GM04504 (cell line): ENCODE measurements at places on chromosomes 7 and 10.

GRCh38 chr10:97046456-97047082, 139.2 kb downstream of the SLIT1 start:
- no peak for DNase-seq

- no peak for DNase-seq
These were observed 53.9 kb upstream of the RAB18 start for GRCh38 chr10:27450225-27450624.

DNA sequence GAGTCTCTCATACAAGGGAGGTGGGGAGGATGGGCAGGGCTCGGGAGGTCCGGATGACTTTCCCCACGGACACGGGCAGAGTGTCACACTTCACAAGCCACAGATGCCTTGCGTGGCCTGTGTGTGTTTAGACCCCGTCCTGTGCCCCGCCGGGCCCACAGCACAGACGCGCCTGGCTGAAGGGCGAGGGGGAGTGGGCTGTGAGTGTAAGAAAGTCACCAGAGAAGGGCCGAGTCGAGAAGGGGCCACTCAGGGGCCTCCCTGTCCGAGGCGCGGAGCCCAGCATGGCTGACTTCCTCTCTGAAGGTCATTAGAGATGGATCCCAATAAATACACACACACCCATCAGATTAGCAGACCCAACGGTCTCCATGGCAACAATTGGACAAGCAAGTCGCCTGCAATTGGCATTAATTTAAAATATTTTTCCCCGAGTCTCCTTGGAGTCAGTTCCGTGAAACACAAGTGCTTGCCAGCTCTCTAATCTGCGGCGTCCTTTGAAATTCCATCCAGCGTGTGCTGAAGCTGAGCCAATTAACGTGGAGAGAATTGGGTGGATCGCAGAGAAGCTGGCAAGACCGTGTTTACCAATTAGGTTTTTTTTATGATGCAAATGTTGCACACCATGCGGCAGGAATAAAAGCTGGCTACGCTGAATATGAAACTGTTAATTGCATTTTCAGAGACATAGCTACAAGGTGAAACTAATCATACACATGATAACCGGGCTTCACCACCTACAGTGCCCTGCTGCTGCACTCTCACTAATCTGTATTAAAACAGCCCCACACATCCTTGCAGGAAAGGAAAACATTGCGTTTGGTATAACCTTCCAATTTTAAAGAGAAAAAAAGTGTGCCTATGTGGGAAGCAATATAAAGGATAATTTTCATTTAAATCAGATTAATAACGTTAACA, 571.2 kb downstream of the PTPRN2 start:
- DNase-seq, result no peak

DNA sequence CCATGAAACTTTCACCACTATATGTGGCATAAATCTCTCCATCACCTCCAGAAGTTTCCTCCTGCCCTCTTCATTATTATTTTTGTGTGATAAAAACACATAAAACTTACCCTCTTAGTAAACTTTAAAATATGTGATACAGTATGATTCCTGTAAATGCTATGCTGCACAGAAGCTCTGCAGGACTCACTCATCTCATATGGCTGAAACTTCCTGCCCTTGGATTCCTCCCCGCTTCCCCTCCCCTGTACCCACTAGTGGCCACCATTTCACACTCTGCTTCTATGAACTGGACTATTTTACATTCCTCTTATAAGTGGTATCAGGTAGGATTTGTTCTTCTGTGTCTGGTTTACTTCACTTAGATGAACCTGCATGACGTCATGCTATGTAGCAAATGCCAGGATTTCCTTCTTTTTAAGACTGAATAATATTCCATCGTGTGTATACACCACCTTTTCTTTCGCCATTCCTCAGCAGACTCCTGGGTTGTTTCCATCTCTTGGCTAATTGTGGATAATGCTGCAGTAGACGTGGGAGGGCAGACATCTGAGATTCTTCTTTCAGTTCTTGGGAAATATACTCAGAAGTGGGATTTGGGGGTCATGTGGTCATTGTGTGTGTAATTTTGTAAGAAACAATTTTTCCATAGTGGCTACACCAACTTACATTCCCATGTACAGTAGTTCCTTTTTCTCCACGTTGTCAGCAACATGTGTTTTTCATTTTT, 335.2 kb downstream of the SDK1 start:
- no peak for DNase-seq

DNA sequence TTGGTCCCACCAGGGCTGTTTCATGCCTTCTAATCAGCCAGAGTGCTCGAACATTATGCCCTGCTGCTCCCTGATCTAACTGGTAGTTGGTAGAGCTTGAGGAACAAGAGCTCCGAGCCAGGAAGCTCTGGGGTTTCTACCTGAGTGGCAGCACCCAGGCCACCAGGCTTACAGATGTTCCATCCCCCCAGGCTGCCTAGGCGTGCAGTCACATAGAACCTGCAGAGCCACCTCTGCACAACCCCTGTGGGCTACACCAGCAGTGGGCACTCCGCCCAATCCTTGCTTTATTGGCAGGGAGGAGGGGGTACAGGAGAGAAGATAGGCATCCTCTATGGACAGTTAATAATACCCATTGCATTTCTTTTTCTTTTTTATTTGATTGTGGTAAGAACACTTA, 21.8 kb downstream of the MAP3K8 start:
- no peak for DNase-seq

DNA sequence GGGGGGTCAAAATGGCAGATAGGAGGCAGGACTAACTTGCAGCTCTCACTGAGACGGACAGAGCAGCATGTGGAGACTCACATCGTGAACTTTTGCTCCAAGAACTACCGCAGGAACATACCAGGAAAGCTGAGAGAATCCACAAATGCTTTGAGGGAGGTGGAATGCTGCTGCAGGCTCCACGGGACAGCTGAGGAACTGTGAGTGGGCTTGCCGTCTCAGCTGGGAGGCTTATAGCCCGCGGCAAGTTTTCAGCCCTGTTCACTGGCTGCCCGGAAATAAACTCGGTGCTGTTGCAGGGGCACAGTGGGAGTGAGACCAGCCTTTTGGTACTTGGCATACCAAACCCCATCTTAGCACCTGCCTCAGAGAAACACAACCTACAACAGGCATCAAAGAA, 19.1 kb upstream of the WDR11 start:
- DNase-seq, result no peak

- peak; percentile 62 for DNase-seq
These were observed 173.3 kb downstream of the ELFN1 start for GRCh38 chr7:1843271-1843861.

DNA sequence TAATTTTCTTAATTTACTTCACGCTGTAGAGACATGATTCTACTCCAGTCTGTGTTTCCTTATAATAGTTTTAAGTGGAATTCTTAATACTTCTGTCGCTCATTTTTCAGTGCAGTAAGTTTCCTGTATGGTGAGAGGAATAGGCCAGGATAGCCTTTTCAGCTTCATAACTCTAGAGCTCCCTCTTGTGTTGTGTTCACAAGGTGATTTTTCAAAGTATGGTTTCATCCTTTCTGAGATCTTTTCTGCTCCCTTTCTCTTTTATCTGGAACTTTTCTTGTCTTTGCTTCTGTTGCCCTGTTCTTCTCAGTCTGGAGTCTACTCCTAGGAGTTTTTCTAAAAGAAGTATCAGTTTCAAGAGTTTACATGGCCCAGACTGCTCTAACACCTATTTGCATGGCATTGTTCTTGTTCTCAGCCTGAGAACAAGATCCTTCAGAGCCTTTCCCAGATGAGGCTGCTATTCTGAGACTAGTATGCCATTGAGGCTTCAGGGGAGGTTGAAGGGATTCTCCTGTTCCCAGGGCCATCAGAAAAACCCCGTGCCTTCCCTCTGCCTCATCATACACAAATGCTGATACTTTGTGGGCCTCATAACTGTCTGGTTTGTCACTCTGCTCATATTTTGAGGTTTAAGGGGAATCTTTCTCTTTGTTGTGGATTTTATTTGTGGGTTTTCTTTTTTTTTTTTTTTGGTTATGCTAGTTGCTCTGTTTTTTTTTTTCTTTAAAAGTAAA, 21.8 kb downstream of the NET1 start:
- no peak for DNase-seq

- DNase-seq, result no peak
These were observed 851.5 kb upstream of the COBL start for GRCh38 chr7:52168085-52168484.

GRCh38 chr7:137343281-137343841, at the start of gene PTN:
Gene PTN, minus strand, starts transcription at chr7:137343733. Its CDS starts 88,760 bp downstream, at chr7:137254973.
- peak; percentile 21 for DNase-seq

DNA sequence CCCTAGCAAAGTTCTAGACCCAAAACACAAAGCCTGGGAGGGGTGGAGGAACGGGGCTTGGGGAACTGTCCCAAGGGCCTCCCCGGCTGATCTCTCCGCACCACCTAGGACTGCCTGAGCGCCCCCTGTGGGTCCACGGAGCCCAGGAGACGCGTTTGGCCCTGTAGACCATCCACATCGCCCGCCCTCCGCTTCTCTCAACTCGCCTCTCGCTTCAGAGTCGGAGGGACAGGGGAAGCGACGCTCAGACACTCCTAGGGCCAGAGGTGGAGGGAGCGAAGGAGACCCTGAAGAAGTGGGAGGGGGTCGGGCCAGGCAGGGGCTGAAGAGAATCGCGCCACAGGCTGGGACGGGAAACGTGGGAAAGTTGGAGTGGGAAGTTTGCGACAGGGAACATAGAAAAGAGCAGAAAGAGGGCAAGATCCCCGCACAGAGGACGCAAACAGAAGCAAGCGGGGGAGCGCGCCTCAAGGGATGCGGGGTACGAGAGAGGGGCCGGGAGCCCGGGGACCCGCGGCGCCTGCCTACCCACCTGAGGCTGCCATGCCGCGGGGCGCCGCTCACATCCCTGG, 378 bp downstream of the PIK3AP1 start:
- DNase-seq, result no peak

GRCh38 chr10:3671386-3671955, 113.5 kb downstream of the KLF6 start:
- no peak for DNase-seq
